ENCODE measurements at places on chromosomes 11 and 22. TPM values are rescaled to one million over a fixed set of nuclear protein-coding genes. Genes with fewer than 3 reads are reported as not detected.

BCO2 gene
- 1.6 TPM for total RNA-seq

C2CD3 gene
- 29.0 TPM for total RNA-seq

CSNK2A3 gene
- total RNA-seq = 1.2 TPM

MMP8 gene
- total RNA-seq = not detected
